ENCODE measurements at places on chromosomes 7 and 10. TPM values are rescaled to one million over a fixed set of nuclear protein-coding genes. Genes with fewer than 3 reads are reported as not detected.

DNA sequence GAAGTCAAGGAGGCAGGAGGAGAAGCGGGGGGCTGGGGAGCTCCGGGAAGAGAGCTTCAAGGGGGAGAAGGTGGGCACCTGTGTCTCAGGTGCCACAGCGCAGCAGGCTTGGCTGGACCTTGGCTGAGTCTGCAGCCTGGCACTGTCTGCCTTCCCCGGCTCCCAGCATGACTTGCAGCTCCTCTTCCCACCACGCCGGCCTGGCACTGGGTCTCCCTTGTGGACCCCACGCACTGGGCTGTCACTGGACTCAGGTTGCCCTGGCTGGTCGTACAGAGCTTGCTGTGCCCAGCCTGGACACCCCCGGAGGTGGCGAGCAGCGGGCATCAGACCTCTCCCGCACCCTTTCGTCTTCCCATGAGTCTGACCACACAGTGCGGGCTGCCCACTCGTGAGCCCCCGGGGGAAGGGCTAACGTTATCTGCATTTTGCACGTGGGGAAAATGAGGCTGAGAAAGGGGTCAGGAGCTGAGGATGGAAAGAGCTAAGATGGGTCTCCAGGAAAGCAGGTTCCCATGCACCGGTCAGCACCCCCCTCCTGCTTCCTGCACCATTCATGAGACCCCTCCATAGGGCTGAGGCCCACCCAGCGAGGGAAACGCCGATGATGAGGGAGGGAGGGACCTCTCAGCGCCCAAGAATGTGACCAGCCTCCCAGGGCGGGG, 40.3 kb upstream of the PSMG3 start:
- DNase-seq = no peak

- DNase-seq = no peak
Measured at GRCh38 chr10:88064608-88065382, 201.4 kb downstream of the PTEN start.

MYH16 gene
- polyA plus RNA-seq = not detected

- DNase-seq = no peak
Measured at GRCh38 chr7:127892488-127893314, 138.5 kb downstream of the LRRC4 start.

EPDR1 gene
- polyA plus RNA-seq = 20.1 TPM

TLX1 gene
- 0.06 TPM for polyA plus RNA-seq

DNA sequence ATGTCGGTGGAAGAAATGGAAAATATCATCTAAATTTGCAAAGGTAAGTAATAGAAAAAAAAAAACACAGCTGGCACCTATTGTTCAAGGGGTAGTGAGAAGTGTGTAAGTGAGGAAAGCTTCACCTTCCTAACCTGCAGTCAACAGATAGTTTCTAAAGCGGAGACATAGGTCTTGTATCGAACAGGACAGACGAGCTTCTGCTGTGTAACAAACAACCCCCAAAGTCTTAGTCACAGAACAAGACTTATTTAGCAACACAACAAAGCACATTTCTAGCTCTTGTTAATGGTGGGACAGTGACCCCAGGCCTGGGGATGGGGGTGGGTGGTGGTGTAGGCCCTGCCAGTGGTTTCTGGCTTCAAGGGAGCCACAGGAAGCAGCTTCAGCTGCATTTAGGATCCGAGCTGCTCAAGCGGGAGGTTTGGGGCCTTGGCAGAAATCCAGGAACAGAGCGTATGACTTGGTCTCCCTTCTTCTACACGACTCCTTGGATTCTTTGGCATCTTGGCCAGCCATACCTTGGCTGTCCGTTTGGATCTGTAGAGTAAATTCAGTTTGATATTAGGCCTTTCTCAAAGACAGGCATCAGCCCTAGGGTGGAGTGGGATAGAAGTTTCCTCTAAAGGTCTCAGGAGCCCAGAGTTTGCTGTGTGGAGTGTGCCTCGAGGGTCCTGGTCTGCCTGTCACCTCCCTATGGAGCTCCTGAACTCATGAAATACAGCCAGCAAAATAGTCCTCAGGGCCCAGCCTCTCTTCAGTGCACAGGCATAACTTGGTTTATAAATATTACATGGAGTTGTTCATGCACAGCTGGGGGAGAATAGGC, 56.9 kb upstream of the SHH start:
- no peak for DNase-seq

GRCh38 chr7:16203065-16203464, 218.3 kb downstream of the CRPPA start:
- DNase-seq = no peak

DNA sequence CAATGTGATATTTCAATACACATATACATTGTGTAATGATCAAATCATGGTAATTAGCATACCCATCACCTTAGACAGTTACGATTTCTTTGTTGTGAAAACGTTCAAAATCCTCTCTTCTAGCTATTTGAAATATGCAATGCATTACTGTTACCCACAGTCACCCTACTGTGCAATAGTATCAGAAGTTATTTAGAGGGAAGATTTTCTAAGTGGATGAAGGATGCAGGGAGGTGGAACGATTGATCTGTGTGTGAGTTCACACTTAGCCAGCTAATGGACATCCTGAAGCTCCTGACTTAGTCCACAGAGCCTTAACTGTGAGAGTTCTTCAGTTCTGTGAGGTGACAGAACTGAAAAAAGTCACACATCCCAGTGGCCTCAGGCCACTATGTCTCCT, 97.2 kb upstream of the LAMB4 start:
- no peak for DNase-seq

GRCh38 chr10:50990568-50991455, 83.5 kb upstream of the PRKG1 start:
- DNase-seq = peak; percentile 70

DNA sequence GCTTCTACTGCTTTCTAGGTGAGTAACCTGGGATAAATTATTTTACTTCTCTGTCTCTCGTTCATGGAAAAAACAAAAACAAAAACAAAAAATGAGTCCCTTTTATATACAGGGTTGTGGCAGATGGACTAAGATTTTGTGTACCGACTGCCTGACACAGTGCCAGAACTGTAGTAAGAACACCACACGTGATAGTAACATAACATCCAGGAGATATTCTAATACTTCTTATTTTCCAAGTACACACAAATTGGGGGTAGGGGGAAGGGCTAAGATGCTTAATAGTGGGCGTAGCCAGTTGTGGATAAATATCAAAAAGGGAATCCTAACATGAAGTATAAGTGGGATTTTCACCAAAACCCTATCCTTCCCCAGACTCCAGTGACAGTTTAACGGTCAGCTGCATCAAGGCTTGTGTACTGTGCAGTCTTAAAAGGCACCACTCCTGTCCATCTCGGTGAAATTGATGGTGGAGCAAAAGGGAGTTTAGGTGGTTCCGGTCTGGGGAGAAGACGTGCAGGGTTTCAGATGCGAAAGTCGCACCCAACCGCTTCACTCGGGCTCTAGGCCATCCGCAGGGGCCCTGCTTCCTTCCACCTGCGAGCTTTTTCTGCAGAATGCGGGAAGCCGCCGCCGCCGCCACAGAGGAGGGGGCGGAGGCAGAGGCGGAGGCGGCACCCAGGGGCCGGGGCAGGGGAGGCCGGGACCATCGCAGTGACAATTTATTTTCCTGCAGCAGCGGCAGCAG, at the start of gene STAMBPL1:
Gene STAMBPL1, plus strand, starts transcription at position 712 of the 748 bp plus-strand sequence. CDS start 21,464 bp downstream, outside the sequence.
- peak; percentile 15 for DNase-seq

CFAP46 gene
- 6.1 TPM for polyA plus RNA-seq

GRCh38 chr10:23081891-23082290, 13.5 kb upstream of the MSRB2 start:
- no peak for DNase-seq

SLC35B4 gene
- 22.9 TPM for polyA plus RNA-seq

DNA sequence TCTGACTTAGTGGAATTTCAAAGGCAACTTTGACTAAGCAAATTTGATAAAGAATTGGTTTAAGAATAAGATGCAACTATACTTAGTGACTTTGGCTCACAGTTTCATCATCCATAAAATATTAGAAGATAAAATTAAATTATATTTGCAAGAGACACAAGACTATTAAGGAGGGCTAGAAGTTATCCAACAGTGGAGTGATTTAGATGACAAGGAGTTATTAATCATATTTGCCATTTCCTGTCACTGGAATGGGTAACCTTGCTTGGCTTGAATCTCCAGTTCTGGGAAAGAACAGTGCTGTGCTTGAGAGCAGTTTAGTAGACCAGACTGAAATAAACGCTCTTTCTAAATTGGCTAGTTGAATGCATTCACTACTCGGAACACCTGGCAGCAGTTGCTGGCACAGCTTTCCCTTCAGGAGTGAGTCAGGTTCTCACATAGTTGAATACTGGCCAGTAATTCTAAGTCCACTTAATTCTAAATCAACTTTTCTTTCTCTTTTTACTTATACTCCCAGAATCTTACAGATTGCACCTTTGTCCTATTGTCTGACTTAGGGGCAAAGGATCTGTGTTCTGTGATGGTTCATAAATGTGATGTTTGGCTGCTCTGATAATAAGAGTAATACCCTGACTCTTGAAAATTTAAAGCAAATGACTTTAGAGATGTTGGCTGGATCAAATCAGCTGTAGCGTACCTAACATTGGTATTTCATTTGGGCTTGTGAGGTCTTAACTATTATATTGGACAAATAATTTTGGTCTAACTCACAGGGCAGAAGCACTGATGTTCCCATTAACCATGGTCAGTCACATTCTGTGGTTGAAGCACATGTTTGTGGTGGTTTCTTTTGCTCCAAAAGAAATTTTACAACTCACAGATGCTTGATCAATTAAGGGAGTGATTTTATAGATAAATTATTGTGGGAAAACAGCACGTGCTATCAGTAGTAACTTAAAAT, 16.6 kb downstream of the STMP1 start:
- DNase-seq = no peak

- no peak for DNase-seq
Measured at GRCh38 chr7:101882595-101883564, 65.5 kb downstream of the CUX1 start.

ZC3HAV1L gene
- 20.0 TPM for polyA plus RNA-seq

All from right renal cortex interstitium (tissue), 3 donors.